Cardiac fibroblast (primary cell): ENCODE measurements at places on chromosomes 2 and 18.
A peak's percentile ranks its signal among the peaks of the same experiment; 100 is the strongest.

- DNase-seq: peak; percentile 75
Observed at GRCh38 chr2:229714736-229715541, 584 bp upstream of the DNER start.

GRCh38 chr2:158394453-158394852, 62.1 kb downstream of the CCDC148 start:
- DNase-seq: no peak

GRCh38 chr2:60439219-60439974, 114.1 kb downstream of the BCL11A start:
- DNase-seq: no peak

DNA sequence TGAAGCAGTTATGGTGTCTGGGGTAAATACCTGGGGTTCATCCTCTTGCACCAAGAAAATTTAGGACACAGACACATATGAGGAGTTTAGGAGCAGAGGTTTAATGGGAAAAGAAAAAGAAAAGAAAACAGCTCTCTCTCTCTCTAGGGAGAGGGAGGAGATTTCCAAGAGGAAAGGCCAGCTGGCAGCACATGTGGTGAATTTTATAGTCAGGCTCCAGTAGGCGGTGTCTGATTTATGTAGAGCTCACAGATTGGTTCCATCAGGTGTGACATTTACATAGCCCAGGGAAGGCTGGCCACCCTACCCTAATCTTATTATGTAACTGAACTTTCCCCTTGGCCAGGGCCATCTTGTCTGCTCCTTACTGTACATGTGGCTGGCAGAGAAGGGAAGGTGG, 297.5 kb upstream of the RGPD4 start:
- DNase-seq: peak; percentile 6

DNA sequence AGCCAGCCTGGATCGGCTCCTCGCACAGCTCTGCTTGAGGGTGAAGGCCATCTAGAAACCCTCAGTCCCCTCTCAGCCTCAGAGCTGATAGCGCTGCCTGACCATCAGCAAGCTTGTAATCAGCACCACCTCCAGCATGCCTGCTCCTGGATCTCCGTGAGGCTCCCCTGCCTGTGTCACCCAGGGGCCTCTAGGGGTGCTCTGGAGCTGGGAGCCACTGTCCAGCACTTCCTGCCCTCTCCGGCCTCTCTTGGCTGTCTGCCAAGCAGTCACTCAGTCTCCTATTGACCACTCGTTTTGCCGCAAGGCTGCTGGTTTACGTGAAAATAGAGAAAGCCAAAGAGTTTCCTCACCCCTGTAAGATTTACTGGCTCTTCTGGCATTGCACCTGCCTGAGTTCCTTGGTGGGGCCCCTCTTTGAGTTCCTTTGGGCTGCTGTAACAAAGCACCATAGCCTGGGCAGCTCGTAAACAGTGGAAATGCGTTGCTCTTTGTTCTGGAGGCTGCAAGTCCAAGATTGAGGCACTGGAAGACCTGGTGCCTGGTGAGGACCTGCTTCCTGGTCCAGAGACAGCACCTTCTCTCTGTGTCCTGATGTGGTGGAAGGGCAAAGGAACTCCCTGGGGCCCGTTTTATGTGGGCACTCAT, 17.9 kb downstream of the CAPN10 start:
- DNase-seq: peak; percentile 72

DNA sequence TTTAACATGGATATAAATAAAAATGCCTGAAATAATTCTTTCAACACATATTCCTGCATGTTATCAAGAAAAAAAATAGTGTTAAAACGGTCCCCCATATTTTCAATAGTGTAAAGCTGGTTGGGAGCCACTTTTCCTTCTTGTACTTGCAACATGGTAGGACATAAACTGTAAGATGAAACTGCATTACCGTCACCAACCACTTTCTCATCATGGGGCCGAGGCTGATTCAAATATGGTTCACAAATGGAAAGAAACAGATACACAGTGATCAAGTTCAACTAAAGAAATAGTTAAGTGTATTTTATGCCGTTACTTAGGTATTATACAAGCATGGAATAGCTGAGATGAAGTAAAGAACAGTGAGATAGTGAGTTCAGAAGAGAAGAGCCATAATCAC, 360.7 kb downstream of the ZEB2 start:
- DNase-seq: no peak

- peak; percentile 8 for DNase-seq
Observed at GRCh38 chr2:234172066-234172465, 121.6 kb downstream of the SPP2 start.

GRCh38 chr18:37956902-37957301, 391.3 kb upstream of the CELF4 start:
- no peak for DNase-seq

GRCh38 chr18:77000527-77000926, 132.1 kb downstream of the MBP start:
- peak; percentile 60 for DNase-seq
